ENCODE measurements at places on chromosomes 11 and 22.

DNA sequence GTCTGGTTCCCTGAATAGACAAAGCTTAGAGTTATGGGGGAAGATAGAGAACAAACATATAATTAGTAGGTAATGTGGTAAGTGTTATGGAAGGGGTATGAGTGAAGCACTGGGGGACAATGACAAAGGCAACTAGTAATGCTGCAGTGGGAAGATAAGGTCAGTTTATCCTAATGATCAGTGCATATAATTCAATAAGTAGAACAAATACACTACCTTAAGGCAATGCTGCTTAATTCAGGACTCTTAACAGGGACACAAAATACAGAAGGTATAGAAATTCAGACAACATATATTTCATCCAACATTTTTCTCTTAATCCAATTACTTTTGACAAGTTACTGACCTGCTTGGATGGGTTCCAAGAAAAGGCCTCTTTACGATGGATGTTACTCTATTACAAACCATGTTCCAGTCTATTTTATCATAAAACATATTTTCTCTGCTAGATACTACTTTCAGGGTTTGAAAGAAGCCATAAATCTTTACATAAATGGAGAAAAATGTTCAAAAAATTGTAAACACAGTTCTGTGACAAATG lies 1186.2 kb downstream of the LRRC4C start:
- DNase-seq = no peak

DNA sequence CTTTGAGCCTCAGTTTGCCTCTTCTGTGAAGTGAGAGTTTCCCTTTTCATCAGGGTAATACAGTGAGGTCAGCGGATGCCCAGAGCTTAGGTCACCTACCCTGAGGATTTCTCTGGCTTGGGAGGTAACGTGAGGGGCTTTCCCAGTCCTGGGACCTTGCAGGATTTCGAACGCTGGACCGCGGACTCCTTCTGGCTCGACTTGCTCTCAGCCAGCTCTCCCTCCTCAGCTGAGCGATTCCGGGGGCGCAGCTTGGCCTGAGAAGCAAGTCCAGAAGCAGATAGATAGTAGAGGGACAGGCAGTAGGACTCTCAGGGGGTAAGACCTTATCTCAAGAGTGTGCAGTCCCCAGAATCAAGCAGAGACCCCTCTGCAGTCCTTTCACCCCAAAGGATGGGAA lies 24.0 kb downstream of the TNKS1BP1 start:
- DNase-seq = no peak

- no peak for DNase-seq
These were observed 290.7 kb upstream of the MPPED2 start for GRCh38 chr11:30876663-30877396.

GRCh38 chr11:17415523-17416104 lies 27.2 kb upstream of the KCNJ11 start:
- DNase-seq = no peak

GRCh38 chr22:47178339-47178738 lies 415.9 kb downstream of the TBC1D22A start:
- no peak for DNase-seq
